Astrocyte of the spinal cord (primary cell): ENCODE measurements at places on chromosomes 1 and 21.

GRCh38 chr1:158286487-158286886 is 3.2 kb upstream of the CD1C start:
- no peak for DNase-seq

- DNase-seq, result peak; percentile 22
Observed at GRCh38 chr1:209162651-209163050, 420.9 kb upstream of the CAMK1G start.

GRCh38 chr1:53349968-53350852 is 22.3 kb upstream of the LRP8 start:
- DNase-seq, result no peak

DNA sequence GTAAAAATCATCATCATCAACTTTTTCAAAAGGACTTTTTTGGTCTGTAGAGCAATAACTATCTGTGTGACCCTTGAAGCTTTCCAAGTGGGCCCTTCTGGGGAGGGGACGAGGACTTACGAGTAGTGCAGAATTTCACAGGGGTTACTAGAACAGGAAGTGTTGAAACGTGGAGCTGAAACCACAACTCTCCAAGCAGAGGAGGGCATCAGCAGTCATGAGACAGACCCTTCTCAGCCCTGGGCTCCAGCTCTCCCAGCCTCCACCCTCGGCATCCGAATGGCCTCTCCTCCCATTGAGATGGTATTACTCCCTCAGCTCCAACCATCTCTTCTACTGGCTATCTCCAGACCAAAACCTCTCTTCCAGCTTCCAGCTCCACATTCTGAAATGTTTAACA is 3.6 kb downstream of the FAM89A start:
- no peak for DNase-seq

- peak; percentile 60 for DNase-seq
Observed at GRCh38 chr1:213988507-213989001, 781 bp downstream of the PROX1 start.

DNA sequence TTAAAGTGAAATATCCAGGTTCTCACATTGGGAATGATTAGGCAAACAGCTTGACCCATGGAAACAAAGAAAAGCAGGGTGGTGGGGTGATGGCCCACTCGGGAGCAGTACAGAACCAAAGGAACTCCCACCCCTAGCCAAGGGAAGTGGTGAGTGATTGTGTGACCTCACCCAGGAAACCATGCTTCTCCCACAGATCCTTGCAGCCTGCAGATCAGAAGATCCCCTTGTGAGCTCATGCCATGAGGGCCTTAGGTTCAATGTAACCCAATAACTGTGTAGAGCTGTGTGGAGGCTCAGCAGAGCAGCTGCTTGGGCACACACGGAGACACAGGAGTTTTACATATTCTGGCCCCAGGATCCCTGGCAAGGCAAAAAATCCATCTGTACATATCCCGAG is 311.8 kb upstream of the DPYD start:
- DNase-seq, result no peak

DNA sequence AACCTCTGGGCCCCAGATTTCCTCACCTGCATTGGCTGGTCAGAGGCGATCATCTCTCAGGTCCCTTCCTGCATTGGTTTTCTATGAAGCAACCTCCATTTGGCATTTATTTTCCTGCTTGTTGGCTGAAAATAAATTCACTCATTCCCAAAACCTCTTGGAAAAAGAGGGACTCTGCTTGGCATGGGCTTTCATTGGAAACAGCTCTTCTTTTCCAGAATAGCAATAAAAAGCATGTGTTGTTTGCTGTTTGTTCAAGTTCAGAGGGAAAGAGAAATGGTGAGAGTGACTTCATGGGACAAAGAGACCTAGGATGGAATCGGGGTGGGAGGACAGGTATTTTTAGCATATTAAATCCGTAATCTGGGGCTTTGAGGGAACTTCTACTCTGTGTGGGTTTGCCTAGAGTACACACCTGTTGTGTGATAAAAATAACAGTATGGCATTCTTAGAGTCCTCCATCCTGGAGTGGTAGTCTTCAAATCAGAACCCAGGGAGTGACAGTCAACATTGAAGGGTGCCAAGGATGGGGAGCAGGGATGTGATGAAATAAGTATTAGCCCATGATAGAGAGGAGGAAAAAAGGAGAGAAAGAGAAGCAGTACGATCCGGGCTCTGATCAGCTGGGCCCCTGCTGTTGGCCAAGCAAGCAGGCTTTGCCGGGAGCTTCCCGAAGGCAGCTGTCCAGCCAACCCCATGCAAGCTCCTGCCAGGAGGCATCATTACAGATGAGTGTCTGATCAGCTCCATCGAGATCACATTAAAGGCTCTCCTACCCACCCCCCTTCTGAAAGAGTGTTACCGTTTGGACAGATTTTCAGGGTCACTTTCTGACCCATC is 131.9 kb upstream of the NFIA start:
- DNase-seq, result no peak

DNA sequence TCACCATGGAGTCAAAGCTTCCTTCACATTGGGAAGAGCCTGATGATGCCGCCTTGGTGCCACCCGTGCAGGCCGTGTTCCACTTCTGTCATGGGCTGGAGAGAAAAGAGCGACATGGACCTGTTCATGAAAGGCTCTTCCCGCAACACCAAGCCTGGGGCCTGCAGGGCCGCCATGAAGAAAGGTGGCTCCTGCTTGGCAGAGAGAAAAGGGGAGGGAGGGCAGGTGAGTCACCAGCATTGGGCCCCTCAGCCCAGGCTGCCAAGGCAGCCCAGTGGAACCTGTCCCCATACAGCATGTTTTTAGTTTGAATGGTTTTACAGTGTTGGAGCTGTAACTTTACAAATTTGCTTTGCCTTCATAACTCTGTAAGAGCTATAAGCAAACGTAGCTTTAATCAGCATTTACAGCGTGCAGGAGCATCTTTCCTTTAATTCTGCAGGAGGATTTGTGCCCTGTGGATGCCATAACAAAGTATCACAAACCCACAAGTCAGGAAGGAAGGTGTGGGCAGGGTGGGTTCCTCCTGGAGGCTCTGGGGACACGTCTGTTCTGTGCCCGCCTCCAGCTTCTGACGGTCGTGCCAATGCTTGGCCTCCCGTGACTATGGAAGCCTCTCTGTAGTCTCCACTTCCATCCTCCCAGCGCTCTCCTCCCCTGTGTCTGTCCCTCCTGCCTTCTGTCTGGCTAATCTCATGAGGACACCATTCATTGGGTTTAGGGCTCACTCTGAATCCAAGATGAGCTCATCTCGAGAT is 49.1 kb downstream of the RIPK4 start:
- DNase-seq, result no peak

DNA sequence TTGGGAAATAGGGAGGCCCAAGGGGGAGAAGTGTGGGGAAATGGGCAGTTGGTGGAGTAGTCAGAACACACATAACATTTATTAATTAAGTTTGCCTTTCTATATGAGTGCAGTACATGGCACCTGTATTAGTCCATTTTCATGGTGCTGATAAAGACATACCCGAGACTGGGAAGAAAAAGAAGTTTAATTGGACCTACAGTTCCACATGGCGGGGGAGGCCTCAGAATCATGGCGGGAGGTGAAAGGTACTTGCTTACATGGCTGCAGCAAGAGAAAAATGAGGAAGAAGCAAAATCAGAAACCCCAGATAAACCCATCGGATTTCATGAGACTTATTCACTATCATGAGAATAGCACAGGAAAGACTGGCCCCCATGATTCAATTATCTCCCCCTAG is 1.6 kb upstream of the SLC35A3 start:
- DNase-seq, result no peak

DNA sequence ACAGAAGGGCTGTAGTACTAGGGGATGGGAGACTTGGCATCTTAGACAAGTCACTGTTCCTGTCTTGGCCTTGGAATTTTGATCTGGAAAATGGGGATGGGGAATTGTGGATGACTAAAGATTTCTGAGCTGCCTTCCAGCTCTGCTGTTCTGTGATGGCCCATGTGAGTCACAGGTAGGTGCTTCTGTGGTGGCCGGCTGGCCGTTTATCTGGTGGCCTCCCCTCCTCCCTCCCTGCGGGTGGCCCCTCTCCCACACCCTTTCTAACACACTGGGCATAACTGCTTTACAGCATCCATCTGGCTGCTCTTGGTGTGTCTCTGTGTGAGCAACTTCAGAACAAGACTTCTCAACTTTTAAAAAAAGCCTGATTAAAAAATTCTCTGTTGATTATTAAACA is 35.9 kb downstream of the KCNA2 start:
- DNase-seq, result no peak

DNA sequence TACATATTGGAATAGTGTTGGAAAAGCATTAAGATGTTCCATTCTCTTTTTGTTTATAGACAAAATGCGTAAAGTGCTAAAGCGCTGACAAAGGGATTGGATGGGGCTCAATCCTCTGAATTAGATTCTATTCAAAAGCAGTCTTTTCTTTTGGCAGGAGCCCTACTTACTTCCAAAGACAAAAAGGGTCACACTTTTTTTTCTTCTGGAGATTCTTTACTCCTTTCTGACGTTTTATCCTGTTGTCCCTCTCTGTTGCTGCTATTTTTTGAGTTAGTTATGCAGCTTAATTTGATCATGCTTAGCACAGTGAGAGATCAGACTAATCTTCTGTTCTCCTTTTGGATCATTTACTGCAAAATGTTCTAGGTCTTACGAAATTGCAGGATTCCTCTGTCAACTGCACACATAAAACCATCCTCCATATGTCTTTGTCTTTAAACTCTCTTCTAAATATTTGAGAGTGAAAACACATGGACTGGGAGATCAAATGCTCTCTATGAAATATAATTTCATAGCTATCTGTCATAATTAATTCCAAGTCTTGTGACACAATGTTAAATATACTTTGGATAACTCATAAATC is 656.4 kb upstream of the ADGRL2 start:
- DNase-seq, result no peak

GRCh38 chr1:147669469-147670318 is 630 bp downstream of the ACP6 start:
- DNase-seq, result peak; percentile 50

- DNase-seq, result no peak
Observed at GRCh38 chr21:44614161-44614631, 2.3 kb downstream of the KRTAP10-8 start.

DNA sequence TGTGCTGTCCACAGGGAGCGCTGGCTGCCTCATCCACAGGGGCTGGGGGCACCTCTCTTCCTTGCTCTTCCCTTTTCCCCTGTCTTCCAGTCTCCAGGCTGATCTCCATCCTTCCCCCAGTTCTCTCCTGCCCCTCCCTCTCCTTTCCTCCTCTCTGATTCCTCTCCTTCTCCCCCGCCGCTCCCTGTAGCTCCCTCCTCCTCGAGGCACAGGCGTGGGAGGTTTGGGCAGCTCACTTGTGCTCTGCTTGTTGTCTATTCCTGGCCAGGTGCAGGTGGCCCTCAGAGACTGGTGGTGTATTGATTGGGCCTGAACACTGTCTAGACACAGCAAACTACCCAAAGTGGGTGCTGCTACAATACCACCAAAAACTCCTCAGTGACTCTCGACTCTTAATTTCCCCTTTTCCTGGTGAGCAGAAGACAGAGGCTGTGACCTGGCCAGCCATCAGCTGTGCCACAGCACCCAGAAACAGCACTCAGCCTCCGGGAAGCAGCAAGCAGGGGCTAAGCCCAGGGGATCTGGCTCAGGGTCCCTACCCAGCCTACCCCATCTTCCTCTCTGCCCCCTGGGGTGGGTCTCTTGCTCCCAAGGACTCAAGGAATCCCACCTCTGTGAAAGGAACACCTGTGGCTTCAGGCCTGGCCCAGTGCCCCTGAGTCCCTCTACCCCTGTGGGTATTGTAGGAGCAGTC is 93.3 kb downstream of the DDX20 start:
- DNase-seq, result no peak

DNA sequence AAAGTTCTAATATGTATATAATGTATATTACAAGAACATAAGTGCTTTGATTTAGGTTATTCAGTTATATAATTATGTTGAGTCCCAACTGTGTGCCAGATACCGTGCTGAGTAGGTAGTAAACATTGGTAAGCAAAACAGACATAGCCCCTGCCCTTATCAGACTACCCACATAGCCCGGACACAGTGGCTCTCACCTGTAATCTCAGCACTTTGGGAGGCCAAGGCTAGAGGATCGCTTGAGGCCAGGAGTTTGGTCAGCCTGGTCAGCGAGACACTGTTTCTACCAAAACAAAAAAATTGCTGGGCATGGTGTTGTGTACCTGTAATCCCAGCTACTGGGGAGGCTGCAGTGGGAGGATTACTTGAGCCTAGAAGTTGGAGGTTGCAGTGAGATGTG is 30.7 kb downstream of the RNF11 start:
- no peak for DNase-seq

- DNase-seq, result no peak
Observed at GRCh38 chr1:188397521-188397920, 1568.8 kb downstream of the PLA2G4A start.

GRCh38 chr21:32917362-32918135 is 108.2 kb upstream of the OLIG2 start:
- DNase-seq, result peak; percentile 9

DNA sequence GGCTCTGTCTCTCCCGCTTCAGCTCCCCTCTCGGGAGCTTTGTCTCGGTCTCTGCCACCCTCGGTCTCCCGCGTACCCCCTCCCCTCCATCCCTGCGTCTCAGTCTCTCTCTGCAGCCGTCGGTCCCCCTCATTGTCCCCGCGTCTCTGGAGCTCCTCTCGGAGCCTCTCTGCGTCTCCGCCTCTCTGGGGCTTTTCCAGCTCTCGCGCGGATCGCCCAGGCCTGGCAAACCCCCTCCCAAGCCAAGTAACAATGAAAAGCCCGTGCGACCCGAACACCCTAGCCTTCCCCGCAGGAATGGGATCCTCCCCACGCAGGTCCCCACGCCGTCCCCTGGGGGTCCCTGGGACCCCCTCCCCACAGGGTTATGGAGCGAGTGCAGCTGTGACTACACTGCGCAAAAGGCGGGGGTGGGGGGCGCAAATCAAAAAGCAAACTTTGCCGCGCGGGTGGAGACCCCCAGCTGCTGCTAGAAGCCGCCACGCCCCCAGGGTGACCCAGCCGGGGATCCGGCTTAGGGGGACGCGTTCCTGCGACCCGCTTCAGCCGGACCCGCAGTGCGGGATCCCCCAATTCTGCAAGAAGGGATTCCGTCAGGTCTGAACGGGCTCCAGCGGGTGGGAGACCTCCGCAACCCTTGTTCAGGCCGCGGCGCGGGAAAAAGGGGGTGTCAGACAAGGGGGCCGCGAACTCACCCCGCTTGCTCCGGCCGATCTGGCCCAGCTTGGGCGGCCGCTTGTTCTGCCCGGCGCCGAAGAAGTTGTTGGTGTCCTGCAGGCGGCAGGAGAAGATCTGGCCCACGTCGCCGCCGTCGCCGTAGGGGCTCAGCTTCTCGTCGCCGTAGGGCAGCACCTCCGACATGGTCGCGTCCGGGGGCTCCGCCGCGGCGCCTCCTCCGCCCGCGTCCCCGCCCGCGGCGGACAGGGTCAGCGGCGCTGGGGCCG is 1.2 kb downstream of the CAMK2N1 start:
- no peak for DNase-seq
